NCI-H1417 treated with DMSO at 0.1 percent for 48 hours (cell line): ENCODE measurements at places on chromosomes 13 and 19.

- DNase-seq: no peak
These were observed 19.4 kb upstream of the PLEKHF1 start for GRCh38 chr19:29645911-29646310.

GRCh38 chr19:42261763-42262162 lies 6.8 kb upstream of the ERF start:
- no peak for DNase-seq

DNA sequence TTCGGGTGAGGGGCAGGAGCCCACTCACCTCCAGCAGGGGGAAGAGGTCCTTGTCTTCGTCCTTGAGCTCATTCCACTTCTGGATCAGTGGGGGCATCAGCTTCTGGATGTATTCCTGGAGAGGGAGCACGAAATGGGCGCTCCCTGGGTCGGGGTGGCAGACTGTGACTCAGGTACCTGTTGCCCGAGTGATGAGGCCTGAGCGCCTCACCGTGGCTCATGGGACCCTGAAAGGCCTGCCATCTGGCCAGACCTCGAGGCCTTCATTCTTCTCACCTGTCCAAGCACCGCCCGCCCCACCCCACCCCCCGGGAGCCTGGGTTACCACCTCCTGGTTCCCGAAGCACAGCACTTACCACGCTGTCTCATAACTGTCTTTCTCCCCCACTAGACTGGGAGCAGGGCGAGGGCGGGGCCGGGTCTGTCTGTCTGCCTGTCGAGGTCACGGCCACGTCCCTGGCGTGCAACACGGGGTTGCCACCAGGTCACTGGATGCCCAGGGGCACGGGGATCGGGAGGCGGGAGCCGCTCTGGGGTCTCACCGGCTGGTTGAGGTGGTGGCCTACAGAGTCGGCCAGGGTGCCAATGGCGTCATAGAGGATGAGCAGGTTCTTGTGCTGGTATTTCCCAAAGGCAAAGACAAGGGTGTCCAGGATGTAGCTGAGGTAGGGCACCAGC lies 9.4 kb upstream of the FBXW9 start:
- DNase-seq: no peak

GRCh38 chr19:8085598-8086408 lies 33.2 kb downstream of the CCL25 start:
- DNase-seq: no peak

DNA sequence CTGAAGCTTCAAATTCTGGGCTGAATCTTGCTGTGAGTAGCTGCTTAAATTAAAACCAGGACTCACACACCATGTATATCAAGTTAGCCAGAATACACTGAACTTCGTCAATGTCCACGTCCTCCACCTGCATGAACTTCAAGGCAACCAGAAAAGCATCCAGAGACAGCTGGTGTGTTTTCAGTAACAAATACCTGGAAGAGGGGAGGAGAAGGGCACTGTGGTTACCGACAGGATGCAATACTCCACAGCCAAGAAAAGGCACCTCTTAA lies 20.4 kb downstream of the PROZ start:
- DNase-seq: no peak

GRCh38 chr13:27174766-27175455 lies 3.3 kb upstream of the USP12 start:
- no peak for DNase-seq

- no peak for DNase-seq
These were observed 852 bp downstream of the SCEL start for GRCh38 chr13:77536358-77536757.

DNA sequence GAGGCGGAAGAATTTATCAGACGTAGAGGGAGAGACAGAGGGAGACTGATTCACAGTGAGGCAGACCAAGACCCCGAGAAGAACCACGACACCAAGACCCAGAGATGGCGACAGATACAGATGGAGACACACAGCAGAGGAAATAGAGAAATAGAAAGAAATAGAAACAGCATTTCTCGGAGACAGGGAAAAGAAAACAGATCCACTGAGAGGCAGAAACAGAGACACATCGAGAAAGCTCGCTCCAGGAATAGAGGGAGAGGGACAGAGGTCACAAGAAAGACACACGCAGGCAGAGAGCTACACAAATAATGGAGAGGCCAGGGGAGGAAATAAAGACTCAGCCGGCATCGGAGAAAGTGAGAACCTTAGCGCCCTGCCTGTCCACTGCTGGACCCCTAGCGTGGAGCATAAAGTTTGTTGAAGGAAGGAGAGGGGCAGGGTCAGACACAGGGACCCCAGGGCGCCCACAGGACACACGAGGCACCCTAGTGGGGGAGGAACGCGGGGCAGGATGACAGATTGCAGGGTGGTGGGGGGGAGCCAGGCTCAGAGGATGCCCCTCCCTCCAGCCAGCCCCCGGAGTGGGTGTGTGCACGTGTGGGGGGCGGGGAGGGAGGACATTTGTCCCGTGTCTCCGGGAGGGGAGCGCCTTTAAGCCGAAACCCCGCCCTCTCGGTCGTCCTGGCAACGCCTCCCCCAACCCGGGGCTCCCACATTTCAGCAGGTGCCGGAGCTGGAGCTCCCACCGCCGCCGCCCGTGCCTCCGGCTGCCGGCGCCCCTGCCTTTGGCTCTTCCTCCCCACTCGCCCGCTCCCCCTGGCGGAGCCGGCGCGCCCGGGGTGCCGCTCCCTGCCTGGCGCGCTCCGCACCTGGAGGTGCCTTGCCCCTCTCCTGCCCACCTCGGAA lies at the start of gene PRKCG:
PRKCG (plus strand) TSS at position 716 of the 909 bp plus-strand sequence. CDS start 298 bp downstream, outside the sequence.
- DNase-seq: no peak

- no peak for DNase-seq
These were observed 66.5 kb downstream of the DGKH start for GRCh38 chr13:42114912-42115311.

DNA sequence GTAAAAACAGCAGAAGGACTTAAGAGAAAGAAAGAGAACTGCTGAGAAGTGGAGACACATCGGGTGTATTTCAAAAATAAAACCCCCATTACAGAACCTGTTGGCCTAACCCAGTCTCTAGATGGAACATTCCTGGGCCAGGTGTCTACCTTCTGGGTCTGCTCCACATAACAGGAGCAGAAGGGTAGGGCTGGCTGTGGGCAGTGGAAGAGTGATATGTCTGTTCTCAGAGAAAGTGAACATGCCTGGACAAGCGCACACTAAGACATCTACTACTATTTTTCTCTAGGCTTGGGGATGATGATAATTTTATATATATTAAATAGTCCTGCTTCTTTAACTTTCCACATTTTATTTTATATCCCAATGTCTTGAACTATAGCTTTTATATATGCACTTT lies 267.1 kb downstream of the TBC1D4 start:
- no peak for DNase-seq

- no peak for DNase-seq
These were observed 114.4 kb downstream of the TNFRSF19 start for GRCh38 chr13:23684647-23685046.

DNA sequence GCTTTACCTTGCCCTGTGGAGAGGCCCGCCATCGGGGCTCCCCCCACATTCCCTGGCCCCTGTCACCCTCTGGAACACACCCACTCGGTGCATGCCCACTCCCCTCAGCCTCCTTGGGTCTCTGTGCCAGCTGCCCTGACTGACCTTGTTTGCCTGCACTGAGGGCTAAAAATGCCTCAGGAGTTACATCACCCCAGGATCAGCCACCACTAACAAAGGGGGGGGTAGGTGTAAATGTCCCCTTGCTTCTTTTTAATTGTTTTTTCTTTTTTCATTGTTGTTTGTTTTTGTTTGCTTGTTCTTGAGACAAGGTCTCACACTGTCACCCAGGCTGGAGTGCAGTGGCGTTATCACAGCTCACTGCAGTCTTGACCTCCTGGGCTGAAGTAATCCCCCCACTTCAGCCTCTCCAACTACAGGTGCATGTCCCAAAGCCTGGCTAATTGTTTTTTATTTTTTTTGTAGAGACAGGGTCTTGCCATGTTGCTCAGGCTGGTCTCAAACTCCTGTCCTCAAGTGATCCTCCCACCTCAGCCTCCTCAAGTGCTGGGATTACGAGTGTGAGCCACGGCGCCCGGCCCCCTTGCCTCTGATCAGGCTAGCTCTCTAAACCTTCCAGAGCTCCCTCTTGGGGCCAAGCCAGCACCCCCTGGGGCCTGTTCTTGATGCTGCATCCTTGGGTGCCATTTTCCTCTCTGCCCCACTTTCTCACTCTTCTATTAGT lies 297.1 kb downstream of the UQCRFS1 start:
- DNase-seq: no peak

DNA sequence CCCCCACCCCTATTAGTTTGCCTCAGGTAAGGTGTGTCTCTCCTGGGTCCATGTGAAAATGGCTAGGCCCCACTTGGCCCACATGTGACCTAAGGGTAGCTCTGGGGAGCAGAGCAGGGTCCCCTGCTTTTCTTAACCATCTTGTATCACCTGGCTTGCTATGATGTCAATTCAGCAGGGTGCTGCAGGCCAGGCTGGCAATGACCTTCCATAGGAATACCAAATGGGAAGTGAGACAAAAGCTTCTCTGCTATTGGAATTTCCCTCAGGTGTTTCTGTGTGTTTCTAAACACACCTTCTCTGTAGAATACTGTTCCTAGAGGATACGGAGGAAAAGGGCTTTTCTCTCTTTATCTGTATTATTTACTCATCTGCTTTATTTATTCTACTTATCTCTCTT lies 35.7 kb upstream of the DACH1 start:
- DNase-seq: no peak
